H9 (cell line): ENCODE measurements at places on chromosomes 16 and 17.

DNA sequence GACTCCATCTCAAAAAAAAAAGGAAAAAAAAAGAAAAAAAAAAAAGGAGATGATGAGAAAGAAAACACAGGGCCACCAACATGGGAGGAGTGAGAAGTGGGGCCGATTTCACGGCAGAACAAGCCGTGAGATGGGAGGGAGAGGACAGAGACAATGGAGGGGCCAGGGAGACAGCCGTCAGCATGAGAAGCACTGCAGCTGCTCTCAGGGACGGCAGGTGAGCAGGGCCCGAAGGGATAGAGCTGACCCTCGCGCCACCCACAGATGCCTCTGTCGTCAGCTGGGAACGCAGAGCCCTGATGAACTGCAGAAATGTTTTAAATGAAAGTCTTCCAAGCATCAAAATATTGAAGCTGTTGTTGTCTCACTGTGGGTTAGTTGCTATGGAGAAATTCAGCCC is 20.3 kb downstream of the PITPNM3 start:
- peak; percentile 25 for DNase-seq

GRCh38 chr17:64343833-64344637 is 46.6 kb downstream of the PECAM1 start:
- DNase-seq = no peak

DNA sequence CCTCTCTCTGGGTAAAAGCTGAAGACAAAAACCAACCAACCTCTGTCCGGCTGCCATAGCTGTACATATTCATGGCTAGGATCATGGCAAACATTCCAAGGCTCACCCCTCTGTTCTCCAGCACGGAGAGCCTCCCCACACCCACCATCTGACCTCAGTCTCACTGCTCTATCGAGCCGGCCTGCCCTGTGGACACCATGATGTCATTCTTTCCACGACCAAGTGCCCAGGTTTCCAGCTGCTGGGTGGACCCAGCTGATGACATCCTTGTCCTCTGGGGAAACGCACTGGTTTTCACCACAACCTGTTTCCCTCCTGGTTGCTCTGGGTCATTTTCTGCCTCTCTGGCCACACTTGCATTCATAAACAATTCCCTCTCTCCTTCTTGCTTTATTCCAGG is 67.7 kb downstream of the NDEL1 start:
- no peak for DNase-seq

DNA sequence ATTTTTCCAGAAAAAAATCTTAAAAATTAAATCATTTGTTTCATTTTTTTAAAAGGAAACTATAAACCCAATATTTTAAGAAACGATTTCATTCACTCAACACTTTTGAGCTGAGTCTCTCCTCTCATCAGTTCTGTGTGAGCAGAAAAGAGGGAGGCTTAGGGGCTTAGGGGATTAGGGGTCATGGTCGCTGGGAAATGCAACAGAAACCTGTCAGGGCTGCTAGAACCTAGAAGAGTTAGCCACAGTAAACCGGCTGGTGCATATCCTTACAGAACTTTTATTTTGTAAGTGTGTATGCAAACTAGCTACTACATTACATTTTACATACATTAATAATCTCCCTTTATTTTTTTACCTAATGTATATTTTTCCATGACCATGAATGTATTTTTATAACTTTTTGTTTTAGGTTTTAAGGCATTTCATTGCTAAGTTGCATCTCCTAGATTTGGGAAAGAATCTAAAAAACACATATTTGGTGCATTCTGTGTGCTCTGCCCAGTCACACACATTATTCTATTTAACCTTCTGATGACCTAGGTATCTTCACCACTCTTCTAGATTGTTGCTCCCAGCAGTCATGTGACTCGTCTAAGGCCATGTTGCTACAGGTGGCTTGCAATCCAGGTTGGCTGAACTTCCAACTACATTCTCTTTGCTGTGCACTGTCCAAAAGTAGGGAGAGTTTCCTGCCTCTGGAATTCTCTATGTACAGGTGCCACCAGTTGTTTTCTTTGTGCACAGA is 24.4 kb downstream of the TBC1D3B start:
- DNase-seq = no peak

DNA sequence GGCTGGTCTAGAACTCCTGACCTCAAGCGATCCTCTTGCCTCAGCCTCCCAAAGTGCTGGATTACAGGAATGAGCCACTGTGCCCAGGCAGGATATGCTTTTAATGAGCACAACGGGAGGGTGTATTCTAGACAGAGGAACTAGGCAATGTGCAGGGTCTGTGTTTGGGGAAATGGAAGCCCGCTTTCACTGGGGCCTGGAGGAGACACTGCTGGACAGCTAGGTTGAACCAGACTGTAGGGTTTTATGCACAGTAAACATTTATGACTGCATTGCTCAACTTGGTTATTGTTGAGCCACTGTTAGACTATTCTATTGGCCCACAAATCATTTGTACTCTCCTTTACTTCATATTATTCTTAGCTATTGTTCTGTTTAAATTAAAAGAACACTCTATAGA is 10.2 kb upstream of the SIAH1 start:
- no peak for DNase-seq

DNA sequence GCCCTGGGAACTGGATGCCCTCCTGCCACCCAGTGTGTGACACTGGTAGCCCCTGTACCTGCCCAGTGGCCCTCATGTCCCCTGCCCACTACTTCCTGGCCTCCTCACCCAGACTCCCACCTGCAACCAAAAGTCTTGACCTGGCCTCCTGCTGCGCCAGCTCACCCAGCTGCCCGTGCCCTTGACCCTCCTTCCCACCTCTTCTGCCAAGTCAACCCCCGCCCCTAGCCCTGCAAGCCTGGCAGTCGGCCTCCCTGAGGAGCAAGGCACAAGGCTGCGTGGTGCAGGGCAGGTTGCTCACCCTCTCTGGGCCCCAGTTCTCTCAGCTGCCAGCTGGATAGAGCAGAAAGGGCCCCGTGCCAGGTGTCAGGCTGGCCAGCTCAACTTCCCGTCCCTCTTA is 12.3 kb upstream of the FAM83G start:
- DNase-seq = no peak

DNA sequence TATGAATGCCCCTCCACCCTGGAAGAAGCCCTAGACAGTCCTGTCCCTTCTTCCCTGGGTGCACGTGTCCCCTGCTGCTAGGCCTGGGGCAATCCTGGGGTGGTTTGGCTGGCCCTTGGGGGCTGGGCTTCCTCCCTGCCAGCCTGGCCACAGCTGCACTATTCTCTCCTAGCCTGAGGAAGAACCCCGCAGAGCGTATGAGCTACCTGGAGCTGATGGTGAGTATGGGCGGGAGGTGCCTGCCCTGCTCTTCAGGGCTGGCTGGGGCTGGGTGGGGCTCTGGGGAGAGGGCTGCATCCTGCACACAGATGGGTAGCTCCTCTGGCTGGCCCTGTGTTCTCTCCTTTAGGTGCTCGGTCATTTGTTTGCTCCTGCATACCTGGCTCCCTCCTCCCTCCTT is 28.8 kb downstream of the MAP2K3 start:
- DNase-seq = no peak

GRCh38 chr17:29608986-29609385 is 13.7 kb downstream of the CORO6 start:
- no peak for DNase-seq

- DNase-seq = no peak
Measured at GRCh38 chr16:1914988-1915387, 3.2 kb downstream of the HS3ST6 start.

- DNase-seq = peak; percentile 80
Measured at GRCh38 chr17:34626121-34626681, 46.8 kb downstream of the TMEM132E start.

GRCh38 chr16:78629173-78629572 is 529.7 kb downstream of the WWOX start:
- DNase-seq = no peak

GRCh38 chr16:29844575-29845331 is 18.3 kb downstream of the CDIPT start:
- no peak for DNase-seq

GRCh38 chr17:6261466-6261865 is 173.5 kb downstream of the AIPL1 start:
- DNase-seq = no peak

- DNase-seq = peak; percentile 64
Measured at GRCh38 chr17:7380321-7380720, 568 bp upstream of the TNK1 start.

GRCh38 chr17:5675625-5676421 is 91.5 kb upstream of the NLRP1 start:
- no peak for DNase-seq

DNA sequence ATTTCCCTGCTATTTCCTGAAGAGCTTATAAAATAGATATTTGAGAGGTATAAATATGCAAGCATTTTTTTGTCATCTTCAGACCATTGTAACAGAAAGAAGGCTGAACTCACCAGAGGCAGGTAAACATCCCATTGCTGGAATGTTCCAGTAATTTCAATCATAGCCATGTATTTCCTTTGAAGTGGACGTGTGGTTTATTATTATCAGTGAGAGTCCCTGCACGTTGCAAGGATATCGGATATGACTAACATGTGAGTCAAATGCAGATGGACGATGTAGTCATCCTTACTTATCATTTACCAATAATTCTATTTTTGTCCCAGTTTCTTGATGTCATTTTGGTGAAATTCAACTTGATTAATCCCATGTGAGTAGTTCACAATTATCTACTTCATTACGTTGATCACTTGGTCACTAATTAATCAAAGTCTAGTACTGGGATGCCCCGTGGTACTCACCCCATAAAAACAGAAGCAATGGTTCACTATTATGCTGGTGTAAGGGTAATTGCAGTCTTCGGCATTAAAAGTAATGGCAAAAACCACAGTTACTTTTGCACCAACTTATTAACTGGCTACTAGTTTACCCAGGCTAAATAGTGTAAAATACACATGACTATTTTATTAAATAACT is 89.5 kb downstream of the VAT1L start:
- no peak for DNase-seq

DNA sequence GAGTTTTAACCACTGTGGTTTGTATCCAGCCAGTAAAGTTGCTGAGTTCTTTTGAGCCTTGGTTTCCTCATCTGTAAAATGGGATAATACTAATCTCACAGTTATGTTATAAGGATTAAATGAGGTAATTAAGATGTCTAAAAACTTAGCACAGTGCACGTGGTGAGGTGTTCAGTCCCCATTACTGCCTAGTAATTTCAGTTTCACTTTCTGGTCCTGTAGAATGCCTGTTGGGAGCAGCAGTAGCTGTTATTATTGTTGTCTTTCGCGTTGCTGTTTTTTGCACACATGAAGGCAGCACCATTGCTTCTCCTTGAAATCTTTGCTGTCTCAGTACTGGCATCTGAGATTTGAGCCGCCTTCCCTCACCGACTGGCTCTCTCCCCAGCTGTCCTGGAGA is 182.4 kb downstream of the DNAH9 start:
- no peak for DNase-seq

DNA sequence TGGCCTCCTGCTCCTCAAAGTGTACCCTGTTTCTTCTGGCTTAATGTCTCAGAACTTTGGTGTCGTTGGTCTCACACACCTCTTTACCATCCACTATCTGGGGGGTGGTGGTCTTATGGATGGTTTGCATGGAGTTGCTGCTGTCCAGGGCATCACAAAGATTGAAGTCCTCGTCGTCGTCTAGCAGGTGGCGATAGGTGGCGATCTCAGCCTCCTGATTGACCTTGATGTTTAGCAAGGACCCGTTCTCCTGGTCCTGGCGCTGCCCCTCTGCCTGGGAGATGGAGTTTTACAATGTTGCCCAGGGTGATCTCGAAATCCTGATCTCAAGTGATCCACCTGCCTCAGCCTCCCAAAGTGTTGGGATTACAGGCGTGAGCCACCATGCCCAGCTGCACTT is 31.1 kb upstream of the HELZ start:
- peak; percentile 84 for DNase-seq

DNA sequence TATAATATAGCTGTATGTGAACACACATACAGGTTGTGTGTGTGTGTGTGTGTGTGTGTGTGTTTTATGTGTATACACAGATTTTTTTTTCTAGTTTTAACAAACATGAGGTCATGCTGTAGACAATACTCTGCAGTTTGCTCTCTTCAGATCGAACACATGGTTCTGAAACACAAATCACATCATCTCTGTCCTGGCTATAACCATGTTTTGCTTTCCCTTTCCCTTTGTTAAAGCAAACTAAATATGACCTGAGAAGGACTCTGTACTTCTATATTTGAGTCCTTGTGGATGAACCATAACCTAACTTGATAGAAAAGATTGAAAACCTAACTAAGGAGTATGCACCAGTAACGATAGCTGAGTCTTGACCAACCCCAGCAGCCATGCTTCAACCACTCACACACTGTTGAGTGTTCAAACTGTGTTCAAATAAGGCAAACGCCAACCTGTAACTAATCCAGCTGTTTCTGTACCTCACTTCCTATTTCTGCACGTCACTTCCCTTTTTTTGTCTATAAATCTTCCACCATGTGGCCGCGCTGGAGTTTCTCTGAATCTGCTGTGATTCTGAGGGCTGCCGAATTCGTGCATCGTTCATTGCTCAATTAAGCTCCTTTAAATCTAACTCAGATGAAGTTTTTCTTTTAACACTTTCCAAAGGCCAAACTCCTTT is 303.8 kb downstream of the HS3ST3B1 start:
- DNase-seq = no peak

GRCh38 chr16:16048904-16049582 is 99.6 kb downstream of the ABCC1 start:
- DNase-seq = no peak

GRCh38 chr17:59149051-59149450 is 5.9 kb downstream of the SKA2 start:
- DNase-seq = no peak
